Brain pericyte (primary cell): ENCODE measurements at places on chromosomes 13 and 19.
A peak's percentile ranks its signal among the peaks of the same experiment; 100 is the strongest.

GRCh38 chr19:1163934-1164683, 10.0 kb downstream of the SBNO2 start:
- DNase-seq: no peak

DNA sequence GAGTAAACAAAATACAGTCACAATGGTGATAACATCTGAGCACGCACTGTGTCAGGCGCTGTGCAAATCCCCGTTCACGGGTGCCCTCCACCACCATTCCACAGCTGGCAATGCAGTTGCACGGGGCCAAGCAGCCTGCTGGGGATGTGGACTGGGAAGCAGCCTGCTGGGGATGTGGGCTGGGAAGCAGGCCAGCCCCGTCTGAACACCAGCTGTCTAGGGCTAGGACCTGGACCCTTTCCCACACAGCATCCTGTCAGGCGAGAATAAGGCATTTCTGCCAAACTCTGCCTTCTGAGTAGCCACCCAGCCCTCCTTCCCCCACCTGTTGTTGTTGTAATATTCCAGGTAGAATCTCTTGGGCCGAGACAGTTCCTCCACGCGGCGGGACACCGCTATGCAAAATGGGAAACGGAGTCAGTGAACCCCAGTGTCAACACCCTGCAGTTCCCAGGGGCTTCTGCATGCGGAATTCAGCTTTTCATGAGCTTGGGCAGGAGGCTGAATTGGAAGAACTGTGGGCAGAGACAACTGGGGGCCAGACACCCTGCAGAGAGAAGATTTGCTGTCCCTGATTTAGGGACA, 27.8 kb upstream of the MIER2 start:
- DNase-seq: peak; percentile 34

DNA sequence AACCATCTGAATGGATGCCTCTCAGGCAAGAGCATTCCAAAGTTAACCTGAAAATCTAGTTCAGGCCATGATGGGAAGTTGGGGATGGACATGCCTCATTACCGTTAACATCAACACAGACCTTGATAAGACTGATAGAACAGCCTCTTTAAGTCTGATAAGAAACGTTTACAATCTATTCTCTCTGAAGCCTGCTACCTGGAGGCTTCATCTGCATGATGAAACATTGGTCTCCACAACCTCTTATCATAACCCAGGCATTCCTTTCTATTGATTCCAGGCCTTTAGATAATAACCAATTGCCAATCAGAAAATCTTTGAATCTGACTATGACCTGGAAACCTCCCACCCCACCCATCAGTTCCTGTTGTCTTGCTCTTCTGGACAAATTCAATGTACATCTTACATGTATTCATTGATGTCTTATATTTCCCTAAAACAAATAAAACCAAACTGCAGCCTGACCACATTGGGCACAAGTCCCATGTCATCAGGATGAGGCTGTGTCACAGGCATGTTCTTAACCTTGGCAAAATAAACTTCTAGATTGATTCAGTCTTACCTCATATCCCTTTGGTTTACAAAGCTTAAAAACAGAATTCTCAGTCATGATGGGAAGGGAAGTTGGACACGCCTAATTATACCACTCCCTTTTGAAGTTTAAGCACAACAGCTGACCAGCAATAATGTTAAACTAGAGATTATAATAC, 843.8 kb upstream of the SPRY2 start:
- DNase-seq: no peak

DNA sequence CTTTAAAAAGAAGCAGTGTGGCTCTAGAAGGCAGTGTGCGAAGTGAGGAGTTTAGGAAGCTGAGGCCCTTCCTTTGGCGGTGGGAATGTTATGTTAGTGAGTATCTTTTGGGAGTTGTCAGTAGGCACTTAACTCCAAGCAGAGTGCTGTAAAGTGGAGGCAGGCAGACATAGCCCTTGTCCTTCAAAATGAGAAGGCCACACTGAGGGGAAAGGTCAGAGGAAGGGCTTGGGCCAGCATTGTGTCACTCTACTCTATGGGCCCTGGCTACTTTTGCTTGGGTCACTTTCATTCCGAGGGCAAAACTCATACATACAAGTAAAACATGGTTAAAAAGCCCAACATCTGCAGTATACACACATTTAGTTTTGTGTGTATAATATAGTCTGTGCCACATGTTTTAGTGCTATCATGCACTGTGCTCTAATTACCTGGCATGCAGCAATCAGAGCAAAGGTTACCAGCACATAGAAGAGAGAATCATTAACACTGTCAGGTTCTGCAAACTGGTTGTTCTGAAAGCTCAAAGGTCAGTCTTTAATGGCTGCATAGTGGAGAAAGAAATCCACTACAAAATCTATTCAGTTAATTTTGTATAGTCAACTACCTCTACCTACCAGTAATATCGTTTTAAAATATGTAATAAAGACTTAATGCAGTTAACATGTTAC, 64.4 kb downstream of the WASF3 start:
- no peak for DNase-seq

GRCh38 chr19:7908078-7908699, 4.5 kb downstream of the MAP2K7 start:
- no peak for DNase-seq

- DNase-seq: no peak
These were observed 16.1 kb upstream of the RASA3 start for GRCh38 chr13:114148521-114148855.

- no peak for DNase-seq
These were observed 11.6 kb upstream of the RETN start for GRCh38 chr19:7657131-7657751.

DNA sequence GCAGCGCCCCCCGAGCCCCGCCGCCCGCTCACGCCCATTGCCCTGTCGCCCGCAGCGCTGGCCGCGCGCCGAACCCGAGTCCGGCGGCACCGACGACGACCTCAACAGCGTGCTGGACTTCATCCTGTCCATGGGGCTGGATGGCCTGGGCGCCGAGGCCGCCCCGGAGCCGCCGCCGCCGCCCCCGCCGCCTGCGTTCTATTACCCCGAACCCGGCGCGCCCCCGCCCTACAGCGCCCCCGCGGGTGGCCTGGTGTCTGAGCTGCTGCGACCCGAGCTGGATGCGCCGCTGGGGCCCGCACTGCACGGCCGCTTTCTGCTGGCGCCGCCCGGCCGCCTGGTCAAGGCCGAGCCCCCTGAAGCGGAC, 518 bp downstream of the KLF2 start:
- DNase-seq: no peak
